ENCODE measurements at places on chromosomes 6 and 20.

DNA sequence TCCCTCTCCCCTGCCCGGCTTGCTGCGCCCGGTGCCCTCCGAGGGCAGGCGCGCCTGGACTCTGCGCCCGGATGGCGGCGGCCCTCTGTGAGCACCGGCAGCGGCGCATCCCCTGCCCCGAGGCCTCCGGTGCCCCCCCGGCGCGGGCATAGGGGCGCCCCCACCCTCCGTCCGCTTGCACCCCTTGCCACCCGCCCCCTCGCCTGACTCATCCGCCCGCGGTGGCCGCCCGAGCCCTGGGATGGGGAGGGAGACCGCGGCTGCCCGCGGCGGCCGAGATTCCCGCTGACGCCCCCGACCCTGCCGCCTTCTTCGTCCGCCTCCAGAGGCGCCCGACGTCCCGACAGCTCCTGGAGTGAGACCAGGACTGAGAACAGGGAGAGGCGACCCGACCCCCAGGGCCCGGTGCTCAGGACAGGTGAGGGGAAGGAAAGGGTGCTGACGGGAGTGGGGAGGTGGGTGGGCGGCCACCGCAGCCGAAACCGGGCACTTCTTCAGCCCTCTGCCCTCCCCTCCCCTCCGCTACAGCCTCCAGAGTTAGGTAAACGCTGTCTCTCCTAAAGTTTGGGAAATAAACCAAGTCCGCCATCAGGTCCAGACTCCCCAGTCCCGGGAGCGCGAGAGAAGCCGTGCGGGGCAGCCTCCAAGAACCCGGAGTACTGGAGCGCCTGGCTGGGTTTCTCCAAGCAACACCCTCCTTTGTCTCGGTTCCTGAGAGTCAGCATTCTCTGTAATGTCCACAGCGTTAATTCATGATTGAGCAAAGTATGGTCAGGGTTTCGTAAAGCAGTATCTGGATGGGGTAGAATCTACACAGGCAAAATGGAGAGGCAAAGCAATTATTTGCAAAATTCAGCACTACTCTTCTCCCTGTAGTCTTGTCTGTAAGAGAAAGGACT is 539 bp downstream of the TMEM200A start:
- no peak for DNase-seq

GRCh38 chr6:25431306-25431974 is 152.3 kb downstream of the CARMIL1 start:
- DNase-seq = no peak

- no peak for DNase-seq
These were observed 340.3 kb downstream of the QKI start for GRCh38 chr6:163754866-163755265.

- DNase-seq = no peak
These were observed 219.6 kb upstream of the SNX9 start for GRCh38 chr6:157603314-157603940.

GRCh38 chr6:84356907-84357306 is 129.5 kb upstream of the CEP162 start:
- no peak for DNase-seq

GRCh38 chr6:130780122-130780521 is 47.1 kb upstream of the SMLR1 start:
- DNase-seq = no peak

DNA sequence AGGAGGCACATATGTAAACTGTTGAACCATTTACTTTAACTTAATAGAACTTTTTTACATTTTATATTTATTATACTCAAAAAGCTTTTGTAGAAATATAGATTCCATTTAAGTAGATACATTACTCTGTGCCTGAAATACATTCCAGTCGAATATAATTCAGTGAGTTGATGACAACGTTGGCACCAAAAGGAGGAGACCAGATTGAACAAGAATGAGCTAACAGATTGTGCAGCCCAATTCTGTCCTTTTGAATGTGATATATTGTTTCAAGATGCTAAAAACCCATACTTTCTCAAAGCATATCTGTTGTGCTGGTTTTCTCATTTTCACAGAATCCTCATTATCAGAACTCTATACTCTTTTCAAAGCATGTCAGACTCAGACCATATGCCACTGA is 147.4 kb upstream of the SIM1 start:
- DNase-seq = no peak

DNA sequence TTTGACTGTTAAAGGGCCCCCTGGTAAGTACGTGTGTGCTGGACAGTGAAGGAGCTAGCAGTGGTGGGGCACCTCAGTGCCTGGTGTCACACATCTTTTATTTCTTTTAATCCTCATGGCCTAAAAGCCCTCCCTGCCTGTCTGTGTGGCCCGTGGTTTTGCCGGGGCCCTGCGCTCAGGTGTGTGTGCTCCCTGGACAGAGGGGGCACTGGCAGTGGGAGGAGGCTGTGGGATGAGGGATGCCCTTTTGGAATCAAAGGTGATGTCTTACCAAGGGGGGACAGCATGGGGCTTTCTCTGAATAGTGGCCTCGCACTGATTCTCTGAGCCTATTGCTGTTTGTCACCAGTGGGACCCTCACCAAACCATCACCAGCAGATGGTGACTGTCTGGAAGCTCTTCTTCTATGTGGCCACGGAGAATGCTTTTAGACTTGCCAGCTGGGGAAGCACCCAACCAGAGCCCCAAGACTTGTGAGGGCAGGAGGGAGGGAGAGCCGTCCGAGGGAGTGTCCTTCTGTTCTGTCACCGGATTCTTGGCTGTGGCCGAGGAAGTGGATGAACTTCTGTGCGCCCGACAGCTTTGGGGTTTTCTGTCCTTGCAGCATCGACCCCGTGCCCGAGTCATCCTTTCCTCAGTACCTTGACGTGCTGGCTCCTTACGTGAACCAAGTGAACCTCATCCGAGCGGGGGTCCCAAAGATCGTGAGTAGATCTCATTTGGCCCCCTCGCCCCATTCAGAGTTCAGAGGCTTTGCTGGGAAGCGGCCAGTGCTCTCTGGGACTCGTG is 18.1 kb downstream of the PNLDC1 start:
- DNase-seq = no peak

GRCh38 chr6:34916348-34916967 is 27.4 kb downstream of the ANKS1A start:
- DNase-seq = no peak

DNA sequence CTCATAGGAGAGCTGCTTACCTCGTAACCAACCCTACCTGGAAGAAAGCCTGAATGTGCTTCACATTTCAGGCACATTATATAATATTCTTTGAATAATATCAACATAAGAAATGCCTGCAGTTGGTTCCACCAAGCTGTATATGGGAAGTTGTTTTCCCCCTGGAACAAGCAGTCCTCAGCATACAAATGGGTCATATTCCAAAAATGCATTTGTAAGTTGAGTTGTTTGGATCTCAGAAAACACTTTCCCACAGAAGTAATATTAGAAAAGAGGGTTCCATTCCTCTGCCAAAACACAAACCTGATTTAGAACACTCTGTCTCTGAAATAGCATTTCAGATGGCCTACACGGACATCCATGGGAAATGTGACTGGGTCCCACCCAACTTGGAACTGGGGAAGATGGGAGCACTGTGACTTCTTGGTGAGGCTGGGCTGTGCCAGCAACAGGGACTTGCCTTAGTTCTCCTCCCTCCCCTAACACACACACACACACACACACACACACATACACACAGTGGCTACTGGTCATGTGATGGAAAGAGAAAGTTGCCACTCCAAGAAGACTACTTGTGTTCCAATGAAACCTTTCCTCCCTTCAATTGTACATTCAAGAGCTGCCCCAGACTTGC is 11.4 kb upstream of the RCAN2 start:
- no peak for DNase-seq

GRCh38 chr20:62661647-62662046 is 19.3 kb downstream of the SLCO4A1 start:
- DNase-seq = no peak

- no peak for DNase-seq
These were observed 57.4 kb downstream of the PREP start for GRCh38 chr6:105345506-105345905.

DNA sequence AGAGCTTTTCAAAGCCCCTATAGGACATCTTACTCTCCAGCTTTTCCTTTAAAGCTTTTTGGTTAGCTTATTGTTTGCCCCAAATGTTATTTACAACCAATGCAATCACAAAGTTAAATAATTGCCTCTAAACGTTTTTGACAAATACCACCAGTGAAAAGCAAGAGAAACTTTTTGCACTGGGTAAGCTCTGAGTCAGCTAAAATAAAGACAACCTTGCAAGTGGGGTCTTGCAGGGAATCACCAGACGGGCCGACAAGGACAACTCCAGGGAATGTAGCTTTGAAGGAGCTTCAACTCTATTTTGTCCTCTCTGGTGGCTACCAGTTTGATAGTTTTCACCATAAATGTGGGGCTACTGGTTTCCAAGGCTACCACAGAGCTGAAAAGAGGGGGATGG is 14.7 kb upstream of the PSMF1 start:
- no peak for DNase-seq

DNA sequence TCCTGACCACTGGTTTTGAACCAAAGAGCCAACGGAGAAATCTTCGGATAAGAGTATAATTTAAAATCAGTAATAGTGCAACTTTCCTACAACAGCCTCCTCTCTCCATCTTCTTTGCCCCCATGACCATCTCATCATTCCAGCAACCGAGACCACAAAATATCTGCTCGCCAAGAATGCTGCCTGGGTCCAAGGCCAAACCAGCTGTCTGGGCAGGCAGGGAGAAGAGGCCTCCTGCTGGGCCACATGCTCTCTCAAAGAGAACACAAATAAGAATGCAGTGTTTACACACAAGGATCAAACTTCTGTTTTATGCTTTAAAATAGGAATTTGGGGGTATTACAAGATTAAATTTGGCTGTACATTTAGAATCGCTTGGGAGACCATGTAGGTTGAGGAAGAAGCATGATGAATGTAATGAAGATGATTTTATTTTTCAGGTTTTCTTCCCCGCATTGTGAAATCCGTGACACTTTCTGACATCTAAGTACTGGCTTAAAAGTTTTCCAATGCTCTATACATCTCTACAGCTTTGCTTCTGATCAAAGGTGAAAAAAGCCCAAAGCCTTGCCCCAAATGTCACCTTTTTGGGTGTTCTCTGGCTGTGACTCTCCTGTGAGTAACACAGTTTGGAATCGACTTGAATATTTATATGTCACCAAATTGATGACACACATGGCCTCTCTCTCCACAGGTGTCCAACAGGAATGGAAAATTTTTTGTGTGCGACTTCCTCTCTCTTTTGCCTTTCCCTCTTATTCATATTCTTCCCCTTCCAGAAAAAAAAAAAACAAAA is 79.4 kb upstream of the PROKR2 start:
- no peak for DNase-seq

GRCh38 chr20:7362601-7363000 is 577.7 kb downstream of the HAO1 start:
- no peak for DNase-seq

DNA sequence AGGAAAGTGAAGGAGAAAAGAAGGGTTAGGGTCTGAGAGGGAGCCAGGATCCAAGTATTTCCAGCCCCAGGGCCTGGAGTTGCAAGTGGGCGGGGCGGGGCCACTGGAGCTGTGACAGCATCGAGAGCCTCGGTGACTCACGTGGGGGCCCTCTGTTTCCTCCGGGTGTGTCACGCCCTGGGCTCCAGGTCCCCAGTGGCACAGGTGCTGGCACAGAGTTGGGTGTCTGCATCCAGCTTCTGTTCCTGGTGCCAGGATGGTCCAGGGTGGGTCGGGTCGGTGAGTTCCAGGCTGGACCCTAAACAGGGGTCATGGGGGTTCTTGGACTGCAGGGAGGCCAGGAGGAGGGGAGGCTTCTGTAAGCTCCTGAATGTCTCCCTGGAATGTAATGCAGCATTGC is 16.7 kb downstream of the RAET1L start:
- DNase-seq = no peak
